Calu3 (cell line): ENCODE measurements at places on chromosomes 2 and 18.
A peak's percentile ranks its signal among the peaks of the same experiment; 100 is the strongest.

- DNase-seq = no peak
Observed at GRCh38 chr18:80249217-80250093, 2.1 kb upstream of the PARD6G start.

- no peak for DNase-seq
Observed at GRCh38 chr2:83615511-83615910, 843.6 kb downstream of the SUCLG1 start.

- peak; percentile 64 for DNase-seq
Observed at GRCh38 chr2:74261204-74261864, 62.9 kb downstream of the MTHFD2 start.

DNA sequence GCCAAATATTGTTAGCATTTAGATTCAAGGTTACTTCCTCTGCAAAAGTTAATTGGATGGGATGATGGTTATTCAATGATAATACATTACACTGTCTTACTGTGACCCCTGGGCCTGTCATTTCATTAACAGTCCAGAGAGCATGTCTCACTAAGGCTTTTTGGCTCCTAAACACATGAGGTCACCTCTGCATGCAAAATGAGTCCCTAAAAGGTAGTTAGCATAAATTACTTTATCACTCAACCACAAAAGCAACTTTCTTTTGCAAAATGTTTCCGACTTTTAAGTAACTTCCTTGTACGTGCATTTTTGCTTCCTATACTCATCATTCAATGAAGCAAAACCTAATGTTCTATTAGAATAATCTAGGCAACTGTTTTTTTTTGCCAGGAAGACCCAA is 16.8 kb upstream of the AGFG1 start:
- no peak for DNase-seq

DNA sequence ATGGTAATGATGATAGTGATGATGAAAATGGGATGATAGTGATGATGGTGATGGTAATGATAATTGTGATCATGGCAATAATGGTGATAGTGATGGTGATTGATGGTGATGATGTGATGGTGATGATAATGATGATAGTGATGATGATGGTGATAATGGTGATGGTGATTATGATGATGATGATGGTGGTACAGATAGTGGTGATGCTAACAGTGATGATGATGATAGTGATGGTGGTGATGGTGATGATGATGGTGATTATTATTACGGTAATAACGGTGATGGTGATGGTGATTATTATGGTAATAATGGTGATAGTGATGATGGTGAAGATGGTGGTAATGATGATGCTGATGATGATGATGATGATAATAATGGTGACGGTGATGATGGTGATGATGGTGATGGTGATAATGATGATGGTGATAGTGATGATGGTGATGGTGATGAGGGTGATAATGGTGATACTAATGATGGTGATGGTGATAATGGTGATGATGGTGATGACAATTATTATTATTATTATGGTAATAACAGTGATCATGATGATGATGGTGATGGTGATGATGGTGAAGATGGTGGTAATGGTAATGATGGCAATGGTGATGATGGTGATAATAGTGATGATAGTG is 151.0 kb downstream of the ZNF516 start:
- DNase-seq = no peak

- no peak for DNase-seq
Observed at GRCh38 chr2:236887953-236888793, 197.5 kb upstream of the COPS8 start.

GRCh38 chr2:181047829-181048228 is 67.4 kb downstream of the UBE2E3 start:
- no peak for DNase-seq

DNA sequence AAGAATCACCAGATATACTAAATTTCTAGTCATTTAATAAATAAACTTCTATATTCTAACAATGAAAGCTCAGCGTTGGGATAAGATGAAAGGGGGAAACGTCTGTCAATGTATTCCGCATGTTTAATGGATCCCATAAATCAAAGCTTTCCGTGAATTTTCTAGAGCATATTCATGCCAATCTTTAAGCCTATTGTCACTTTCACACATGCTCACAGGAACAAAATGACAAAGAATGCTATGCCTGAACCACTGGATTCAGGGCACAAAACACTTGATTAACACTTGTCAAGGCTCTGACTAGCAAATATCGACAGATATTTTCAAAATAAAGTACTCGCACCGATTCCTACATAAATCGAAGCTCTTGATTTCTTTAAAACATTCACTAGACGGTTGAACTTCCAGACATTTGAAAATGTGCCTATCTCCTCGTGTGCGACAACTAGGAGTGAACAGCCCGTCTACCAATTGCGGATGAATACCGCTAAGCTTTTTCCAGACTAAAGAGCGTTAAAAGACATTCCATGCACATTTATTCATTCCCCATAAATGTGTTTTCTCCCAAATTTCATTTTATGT is 1.8 kb downstream of the TLK1 start:
- no peak for DNase-seq

DNA sequence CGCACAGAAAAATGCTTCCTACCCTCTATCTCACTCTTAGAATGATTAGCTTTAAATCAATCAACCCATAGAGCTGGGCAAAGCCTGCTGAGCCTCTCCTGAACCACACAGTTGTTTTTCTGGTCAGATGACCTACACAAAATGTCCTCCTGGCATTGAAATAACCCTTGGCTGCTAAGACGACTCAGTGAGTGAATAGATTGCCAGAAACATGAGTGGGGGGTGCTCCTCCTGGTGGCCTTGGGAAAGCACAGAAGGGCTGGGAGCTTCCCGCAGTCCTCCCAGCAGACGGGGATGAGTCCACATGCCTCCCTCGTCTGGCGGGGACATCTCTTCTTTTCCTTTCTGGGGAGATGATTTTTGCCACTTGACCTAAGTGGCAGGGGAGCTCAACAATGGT is 14.9 kb downstream of the MAL start:
- no peak for DNase-seq

GRCh38 chr2:172726172-172726735 is 9.4 kb upstream of the RAPGEF4 start:
- DNase-seq = peak; percentile 14

DNA sequence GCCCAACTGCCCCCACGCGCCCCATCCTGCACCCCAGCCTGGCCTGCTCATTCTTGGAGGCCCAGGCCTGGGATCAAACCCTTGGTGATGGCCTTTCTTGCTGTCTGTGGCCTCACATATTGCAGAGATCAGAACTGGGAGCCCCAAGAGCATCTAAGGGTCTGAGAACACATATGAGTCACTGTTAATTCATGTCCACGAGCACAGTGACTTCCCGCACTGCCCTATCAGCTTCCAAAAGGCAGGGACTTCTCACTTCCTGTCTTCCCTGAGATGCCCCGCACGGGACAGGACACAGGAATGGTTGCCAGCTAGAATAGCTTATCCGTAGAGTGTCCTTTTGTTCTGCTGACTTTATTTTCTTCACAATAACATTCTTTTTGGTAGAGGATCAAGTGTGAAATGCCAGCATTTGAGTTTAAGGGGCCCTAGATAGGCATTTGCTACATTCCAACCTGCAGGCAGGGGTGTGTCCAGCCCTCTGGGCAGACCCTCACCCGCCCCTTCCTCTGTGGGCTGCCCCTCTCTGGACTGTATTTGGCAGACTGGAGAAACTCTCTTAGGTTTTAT is 21.1 kb upstream of the CELF4 start:
- no peak for DNase-seq

DNA sequence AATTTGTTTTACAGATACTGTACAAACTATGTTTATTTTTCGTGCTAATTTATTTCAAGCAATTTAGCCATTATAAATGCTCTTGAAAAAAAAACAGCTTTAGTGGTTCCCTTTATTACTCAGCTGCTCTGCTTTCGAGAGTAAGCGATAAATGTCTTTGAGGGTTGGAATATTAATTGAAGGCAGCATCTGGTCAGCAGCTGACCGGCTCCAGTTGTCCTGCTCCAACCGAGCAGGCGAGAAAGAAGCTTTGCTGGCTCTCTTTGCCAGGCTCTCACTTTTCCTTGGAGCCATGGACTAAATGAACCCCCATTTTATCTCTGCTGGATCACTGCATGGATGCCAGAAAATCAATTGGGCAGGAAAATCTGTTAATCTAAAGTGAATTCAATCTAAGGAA is 147.4 kb downstream of the LNPK start:
- DNase-seq = no peak

- DNase-seq = no peak
Observed at GRCh38 chr2:182920631-182921056, 54.2 kb upstream of the FRZB start.

DNA sequence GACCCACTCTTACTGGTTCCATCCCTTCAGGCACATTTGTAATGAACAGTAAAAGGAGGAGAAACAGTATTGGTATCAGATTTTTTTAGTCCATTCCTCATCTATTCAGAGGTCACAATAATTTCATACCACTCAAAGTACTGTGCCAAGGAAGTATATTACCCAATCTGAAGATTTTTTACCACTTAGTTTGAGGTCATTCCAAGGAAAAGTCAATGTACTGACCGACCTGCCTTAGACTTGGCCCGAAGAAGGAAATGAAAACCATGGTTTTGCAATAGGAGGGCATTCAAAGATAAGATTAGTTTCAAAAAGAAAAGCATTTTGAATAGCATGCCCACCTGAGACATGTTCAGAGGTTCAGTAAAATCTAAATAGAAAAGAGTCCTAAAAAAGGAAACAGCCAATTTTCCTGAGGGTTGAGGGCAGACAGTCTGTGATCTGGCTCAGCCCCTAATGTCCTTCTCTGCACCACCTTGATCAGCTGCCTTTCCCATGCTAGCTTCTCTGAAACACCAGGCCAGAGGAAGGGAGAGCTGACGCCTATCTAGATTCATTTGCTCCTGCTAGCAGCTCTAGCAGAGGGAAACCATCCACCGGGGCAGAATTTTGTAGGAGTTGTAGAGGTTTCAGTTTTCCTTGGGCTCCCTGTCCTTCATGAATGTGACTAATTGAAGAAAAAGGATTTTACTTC is 107.3 kb upstream of the FZD5 start:
- DNase-seq = no peak

- peak; percentile 12 for DNase-seq
Observed at GRCh38 chr2:222050981-222051380, 247.8 kb downstream of the PAX3 start.

DNA sequence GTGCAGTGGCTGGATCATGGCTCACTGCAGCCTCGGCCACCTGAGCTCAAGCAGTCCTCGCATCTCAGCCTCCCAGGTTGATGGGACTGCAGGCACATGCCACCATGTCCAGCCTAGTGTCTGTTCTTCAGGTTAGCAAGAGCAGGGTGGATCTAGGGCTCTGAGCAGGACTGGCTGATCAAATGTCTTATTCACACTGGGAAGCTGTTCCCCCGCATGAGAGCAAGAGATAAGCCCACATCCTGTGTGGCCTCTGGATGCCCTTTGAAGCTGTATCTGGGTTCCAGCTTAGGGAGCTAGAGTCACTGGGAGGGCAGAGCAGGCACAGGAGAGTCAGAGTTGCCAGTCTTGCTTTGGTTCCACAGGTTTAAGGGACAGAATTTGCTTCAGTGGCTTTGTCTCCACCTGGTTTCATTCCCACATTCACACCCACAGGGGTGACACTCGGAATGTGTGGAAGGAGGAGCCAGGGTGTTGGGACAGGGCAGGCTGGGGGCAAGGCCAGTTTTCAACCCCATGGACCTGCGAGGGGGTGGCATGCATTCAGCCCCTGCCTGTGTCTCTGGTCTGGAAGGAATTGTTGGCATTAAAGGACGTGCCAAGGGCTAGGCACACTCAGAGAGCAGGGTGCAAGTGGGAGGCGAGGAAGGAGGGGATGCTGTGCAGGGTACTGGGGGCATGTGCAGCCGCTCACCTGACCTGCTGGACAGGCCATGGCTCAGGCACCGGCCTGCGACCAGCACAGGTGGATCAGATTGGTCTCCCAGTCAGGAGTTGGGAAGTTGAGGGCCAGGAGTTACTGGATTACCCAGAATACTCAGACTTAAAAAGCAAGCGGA is 24.5 kb downstream of the PTPN18 start:
- DNase-seq = no peak

DNA sequence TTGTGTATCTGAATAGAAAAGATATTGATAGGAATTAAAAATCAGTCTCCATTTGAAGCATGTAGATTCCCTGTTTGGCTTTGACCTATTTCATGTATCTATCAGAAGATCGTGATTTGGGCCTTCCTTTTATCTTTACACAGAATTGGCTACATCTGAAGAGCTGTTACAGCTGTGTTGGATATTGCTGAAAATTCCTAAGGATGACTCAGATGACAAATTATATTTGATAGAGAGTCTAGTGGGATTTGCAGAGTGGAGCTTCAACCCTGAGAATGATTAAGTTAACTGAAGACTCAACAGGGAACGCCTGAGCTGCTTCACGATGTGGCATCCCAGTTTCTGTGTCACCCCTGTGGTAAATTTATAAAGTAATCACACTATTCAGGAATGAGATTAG is 4.9 kb upstream of the COL3A1 start:
- no peak for DNase-seq

GRCh38 chr2:122007126-122007525 is 251.7 kb downstream of the TSN start:
- DNase-seq = no peak

DNA sequence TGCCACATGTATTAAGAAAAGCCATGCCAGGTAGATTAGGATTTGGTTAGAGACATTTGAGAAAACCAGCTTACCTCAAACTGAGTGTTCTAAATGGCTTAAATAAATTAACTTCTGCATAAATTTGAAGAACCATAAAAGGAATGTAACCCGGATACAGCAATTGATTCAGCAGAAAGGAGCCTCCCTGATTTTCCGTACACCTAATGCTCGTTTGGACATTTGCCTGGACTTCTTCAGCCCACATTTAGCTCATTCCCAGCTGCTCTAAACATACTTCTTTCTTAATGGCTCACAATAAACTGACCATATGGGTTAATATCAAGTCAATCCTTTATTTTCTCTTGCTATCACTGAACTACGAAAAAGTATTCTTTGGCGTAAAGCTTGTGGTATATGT is 392.4 kb downstream of the ZNF516 start:
- DNase-seq = no peak

GRCh38 chr2:25926984-25927756 is 48.9 kb upstream of the ASXL2 start:
- no peak for DNase-seq

GRCh38 chr2:112885506-112885902 is 25.5 kb upstream of the IL37 start:
- no peak for DNase-seq

- DNase-seq = no peak
Observed at GRCh38 chr18:26685438-26686157, 137.2 kb upstream of the KCTD1 start.

GRCh38 chr2:196487417-196487816 is 152.1 kb upstream of the CCDC150 start:
- DNase-seq = no peak

DNA sequence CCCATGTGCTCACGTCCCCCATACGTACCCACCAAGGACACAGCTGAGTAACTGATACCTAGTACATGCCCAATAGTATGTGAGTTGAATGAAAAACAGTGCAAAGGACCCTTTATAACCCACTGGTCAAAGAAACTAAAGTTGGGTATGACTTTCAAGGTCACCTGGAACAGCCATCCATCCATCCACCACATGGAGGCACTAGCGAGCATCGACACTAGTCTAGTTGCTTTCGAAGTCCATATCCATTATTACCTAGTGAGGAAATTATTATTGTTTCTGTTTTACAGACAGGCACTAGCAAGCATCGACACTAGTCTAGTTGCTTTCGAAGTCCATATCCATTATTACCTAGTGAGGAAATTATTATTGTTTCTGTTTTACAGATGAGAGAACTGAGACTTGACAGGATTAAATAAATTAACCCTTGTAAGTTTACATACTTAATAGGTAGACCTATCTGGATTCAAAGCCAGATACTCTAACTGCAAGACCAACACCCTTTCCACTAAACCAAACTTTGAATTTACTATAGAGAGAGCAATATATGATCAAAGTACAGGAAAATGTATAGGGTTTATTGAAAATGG is 233.7 kb downstream of the METTL4 start:
- peak; percentile 47 for DNase-seq
